ENCODE measurements at places on chromosomes 5 and 9. TPM values are rescaled to one million over a fixed set of nuclear protein-coding genes. Genes with fewer than 3 reads are reported as not detected.
A peak's percentile ranks its signal among the peaks of the same experiment; 100 is the strongest.

Gene TEX53
- not detected for total RNA-seq

Gene ENTPD8
- total RNA-seq, result not detected

- no peak overlapping the region for H3K27ac ChIP-seq
- H3K36me3 ChIP-seq, result no peaks in the 10 kb centered on the region
- H3K4me3 ChIP-seq, result no peak overlapping the region
- no peaks in the 10 kb centered on the region for H3K4me1 ChIP-seq
These were observed 72.2 kb upstream of the FAM169A start for GRCh38 chr5:74938250-74938933.

- no peaks in the 10 kb centered on the region for H3K36me3 ChIP-seq
- no peaks in the 10 kb centered on the region for H3K4me1 ChIP-seq
- no peaks in the 10 kb centered on the region for H3K27me3 ChIP-seq
- peak; percentile 55 for DNase-seq
- no peak overlapping the region for H3K4me3 ChIP-seq
These were observed 260.9 kb upstream of the TUT7 start for GRCh38 chr9:86614871-86615849.

DNA sequence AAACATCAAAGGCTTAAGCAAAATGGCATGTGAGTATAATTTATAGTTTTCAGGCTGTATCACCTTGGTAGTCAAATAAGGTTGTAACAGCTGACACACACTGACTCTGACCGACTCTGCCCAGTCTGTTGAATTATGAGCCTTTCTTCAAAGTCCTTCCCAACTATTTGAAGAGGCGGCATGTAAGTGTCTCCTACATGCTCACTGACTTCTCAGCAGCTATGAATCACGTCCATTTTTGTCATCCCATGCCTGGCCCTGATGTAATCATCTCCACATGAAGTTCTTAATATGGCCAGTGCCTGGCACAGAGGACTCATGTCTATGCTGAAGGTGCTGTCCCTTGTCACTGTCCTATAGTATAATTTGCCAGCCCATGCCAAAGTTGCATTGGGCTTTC lies 5.1 kb upstream of the PTBP3 start:
- H3K36me3 ChIP-seq, result no peaks in the 10 kb centered on the region
- DNase-seq, result peak; percentile 64
- H3K27me3 ChIP-seq, result no peaks in the 10 kb centered on the region
- no peak overlapping the region for H3K4me3 ChIP-seq
- peaks cover 21% of the 10 kb centered on the region for H3K4me1 ChIP-seq
- peak overlapping the region; percentile 39 for H3K27ac ChIP-seq

GRCh38 chr9:69605406-69605805 lies 66.8 kb downstream of the APBA1 start:
- no peak overlapping the region for H3K4me3 ChIP-seq
- no peak overlapping the region for H3K27ac ChIP-seq
- no peaks in the 10 kb centered on the region for H3K36me3 ChIP-seq
- peaks cover 14% of the 10 kb centered on the region for H3K27me3 ChIP-seq
- DNase-seq, result no peak

DNA sequence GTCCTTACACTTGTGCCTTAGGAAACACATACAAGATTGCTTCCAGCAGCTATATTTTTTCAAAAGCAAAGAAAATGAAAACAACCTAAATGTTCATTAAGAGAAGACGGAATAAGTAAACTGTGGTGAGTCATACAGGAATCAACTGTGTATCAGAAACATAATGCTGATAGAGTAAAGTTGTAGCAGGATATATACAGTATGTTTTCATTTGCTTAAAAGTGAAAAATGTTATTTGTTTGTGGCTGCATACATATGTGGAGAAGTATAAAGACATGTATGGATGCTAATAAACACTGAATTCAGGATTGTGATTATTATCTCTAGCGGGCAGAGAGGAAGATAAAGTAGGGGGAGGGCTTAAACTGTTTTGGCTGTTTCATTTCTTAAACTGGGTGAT lies 8.3 kb downstream of the DCTN4 start:
- peaks cover 67% of the 10 kb centered on the region for H3K36me3 ChIP-seq
- H3K4me1 ChIP-seq, result peaks cover 7% of the 10 kb centered on the region
- H3K4me3 ChIP-seq, result no peak overlapping the region
- DNase-seq, result no peak

GRCh38 chr5:168165977-168166376 lies 125.5 kb upstream of the WWC1 start:
- no peak overlapping the region for H3K27ac ChIP-seq
- H3K27me3 ChIP-seq, result peaks cover 27% of the 10 kb centered on the region
- H3K4me3 ChIP-seq, result no peak overlapping the region
- no peak for DNase-seq
- H3K4me1 ChIP-seq, result no peaks in the 10 kb centered on the region

DNA sequence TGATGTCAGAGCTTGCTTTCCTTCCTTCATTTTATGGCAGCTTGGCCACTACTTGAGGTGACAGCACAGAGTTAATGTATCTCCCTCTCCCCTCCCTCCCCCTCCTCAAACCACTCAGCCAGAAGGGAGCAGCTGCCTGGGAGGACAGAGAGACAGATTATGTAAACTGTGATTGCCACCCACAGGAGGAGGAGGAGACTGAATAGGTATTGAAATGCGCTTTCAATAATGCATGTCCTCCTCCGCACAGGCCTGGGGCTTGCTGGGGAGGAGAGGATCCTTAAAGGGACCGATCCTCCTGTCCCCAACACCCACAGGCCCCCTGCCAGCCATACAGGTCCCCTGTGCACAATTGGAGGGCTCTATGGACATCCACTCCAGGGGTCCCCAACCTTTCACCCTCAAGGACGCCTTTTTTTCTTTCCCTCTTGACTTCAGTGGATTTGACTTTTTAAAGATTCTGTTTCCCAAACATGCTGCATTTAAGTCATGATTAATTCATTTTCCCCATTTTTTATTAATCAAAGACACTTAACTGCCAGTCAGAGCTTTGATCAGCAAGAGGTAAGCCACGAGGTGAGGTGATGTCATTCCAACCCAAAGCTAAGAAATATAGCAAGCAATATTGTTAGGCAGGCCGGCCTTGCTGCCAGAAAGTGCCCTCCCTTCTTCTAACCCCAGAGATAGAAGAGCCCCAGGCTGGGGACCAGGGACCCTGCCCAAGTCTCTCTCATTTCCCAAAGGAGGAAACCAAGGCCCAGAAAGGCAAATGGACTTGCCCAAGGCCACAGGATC lies 47.5 kb upstream of the CPLX2 start:
- no peaks in the 10 kb centered on the region for H3K36me3 ChIP-seq
- H3K4me3 ChIP-seq, result no peak overlapping the region
- peaks cover 11% of the 10 kb centered on the region for H3K4me1 ChIP-seq
- no peak for DNase-seq

Gene AJM1
- total RNA-seq, result 5.6 TPM

DNA sequence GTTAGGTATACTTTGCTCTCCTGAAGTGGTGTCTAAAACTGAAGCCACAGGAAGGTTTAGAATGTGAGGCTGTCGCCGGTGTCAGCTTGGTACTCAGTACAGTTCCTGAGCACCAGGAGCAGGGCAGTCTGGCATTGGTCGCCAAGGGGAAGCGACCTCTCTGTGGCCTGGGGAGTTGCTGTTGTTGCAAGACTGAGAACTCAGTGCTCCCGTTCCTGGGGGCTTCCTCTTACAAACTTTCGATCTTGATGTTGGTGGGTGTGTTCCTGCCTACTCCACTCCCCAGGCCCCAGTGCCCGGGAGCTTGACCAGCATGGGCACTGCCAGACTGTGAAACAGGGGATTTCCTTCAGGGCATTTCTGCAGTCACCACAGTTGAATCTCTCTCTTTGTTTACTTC lies 52.4 kb upstream of the PPARGC1B start:
- H3K4me3 ChIP-seq, result no peak overlapping the region
- no peak overlapping the region for H3K27ac ChIP-seq
- peaks cover 22% of the 10 kb centered on the region for H3K27me3 ChIP-seq
- H3K4me1 ChIP-seq, result peaks cover 7% of the 10 kb centered on the region

Gene TMOD1
- total RNA-seq, result 0.26 TPM

Gene MYO10
- 35.7 TPM for total RNA-seq

DNA sequence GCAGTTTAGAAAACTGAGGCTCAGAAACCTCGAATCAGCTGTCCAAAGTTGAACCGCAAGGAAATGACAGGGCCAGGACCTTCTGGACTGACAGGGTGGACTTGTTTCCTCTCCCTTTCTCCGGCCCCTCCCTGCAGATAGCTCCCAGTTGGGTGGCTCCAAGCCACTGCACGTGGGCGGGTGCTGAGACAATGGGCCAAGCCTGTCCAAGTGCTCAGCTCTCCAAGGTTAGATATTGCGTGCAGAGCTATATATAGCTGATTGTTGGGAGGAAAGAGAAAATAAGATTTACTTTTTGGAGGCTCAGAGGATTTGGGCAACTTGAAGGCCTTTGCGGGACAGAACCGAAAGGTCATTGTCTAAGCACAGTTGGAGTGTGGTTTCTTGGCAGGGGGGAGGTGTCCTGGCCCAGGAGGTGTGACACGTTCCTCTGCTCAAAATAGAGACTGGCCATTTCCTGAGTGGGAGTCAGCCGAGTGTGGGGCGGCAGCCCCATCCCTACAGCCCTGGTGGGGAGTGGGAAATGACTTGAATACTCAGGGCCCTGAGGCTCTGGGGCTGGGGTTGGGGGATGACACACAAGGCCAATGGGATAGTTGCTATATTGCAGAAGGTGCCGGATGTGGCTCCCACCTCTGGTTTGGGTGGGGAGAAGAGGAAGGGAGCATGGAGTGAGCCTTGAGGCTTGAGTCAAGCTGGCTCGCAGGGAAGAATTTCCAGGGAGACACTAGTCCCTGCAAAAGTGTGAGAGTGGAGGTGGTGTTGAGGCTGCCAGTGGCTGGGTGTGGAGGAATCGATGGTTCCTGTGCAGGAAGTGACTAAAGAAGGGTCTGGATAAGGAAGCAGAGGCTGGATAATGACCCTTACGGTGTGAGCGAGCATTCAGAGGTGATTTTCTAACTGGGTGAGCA lies 44.4 kb upstream of the SMAD5 start:
- peak; percentile 84 for DNase-seq
- H3K4me3 ChIP-seq, result no peak overlapping the region
- H3K36me3 ChIP-seq, result no peaks in the 10 kb centered on the region
- H3K27me3 ChIP-seq, result no peaks in the 10 kb centered on the region
- H3K27ac ChIP-seq, result peak overlapping the region; percentile 8
- H3K4me1 ChIP-seq, result peaks cover 10% of the 10 kb centered on the region

Gene PRDM9
- not detected for total RNA-seq

DNA sequence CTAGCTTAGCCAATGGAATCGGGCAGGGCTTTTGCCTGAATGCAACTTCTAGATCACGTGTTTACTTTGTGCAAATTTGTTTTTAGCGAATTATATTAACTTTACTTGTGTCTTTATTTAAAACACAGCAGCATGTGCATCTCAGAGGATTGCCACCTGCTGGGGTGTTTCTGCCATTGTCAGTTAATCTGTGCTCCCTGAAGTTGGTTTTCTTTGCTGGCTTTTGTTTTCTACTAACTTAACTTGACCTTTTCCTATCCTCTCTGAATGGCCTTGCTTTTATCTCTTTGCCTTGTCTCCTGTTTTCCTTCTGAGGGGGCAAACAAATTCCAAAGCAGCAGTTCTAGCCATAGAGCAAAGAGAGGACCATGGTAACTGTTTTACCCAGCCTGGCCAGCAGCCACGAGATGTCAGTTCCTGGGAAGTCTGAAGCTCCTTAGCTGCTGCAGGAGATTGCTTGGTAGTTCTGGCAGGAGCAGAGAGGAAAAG lies 67.6 kb downstream of the ARHGEF28 start:
- DNase-seq, result peak; percentile 30
- peak overlapping the region; percentile 79 for H3K27ac ChIP-seq
- peaks cover 4% of the 10 kb centered on the region for H3K36me3 ChIP-seq
- H3K27me3 ChIP-seq, result no peaks in the 10 kb centered on the region
- H3K4me3 ChIP-seq, result no peak overlapping the region

DNA sequence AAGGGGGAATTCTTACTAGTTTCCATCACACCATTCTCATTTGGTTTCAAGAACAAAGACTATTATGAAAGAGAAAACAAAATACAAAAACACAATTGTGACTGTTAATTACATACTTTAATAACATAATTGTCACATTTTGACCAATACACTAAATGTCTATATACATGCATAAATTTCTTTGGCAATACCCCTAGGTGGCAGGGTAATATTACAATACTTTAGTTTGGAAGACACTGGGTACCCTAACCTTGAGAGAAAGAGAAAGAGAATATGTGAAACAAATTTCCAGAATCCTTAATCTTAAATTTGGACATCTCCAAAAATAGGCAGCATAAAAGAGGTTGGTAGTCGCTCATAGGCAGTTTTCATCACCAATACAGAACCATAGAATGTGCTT lies 619.6 kb upstream of the ADAMTS16 start:
- no peak overlapping the region for H3K27ac ChIP-seq
- DNase-seq, result no peak
- no peak overlapping the region for H3K4me3 ChIP-seq
- H3K27me3 ChIP-seq, result no peaks in the 10 kb centered on the region
- no peaks in the 10 kb centered on the region for H3K4me1 ChIP-seq

GRCh38 chr5:176133289-176133870 lies 104.8 kb upstream of the SIMC1 start:
- no peaks in the 10 kb centered on the region for H3K4me1 ChIP-seq
- DNase-seq, result no peak
- no peaks in the 10 kb centered on the region for H3K27me3 ChIP-seq
- no peaks in the 10 kb centered on the region for H3K36me3 ChIP-seq

DNA sequence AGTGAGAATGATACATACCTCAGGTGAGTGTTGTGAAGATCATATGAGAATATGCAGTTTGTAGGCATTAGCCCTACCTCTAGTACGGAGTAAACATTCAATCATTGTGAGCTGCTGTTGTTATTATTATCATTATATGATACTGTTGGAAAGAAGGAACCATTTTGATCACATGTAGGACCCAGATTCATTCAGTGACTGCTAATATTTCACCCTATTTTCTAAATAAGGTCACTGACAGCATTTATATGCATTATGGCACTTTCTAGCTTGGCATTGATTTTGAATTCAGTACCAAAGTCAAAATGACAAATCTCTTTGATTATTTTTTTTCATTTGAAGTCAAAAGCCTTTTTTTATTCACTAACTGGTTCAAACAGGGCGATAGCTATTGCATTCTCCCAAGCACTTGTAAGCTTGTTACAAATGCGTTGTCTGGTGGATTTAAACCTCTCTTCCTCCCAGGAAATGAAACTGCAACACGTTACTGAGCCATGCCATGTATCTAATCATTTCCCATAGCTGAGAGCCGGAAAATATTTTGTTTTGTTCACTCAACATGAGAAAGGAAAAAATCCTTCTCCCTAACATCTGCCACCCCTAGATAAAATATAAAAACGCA lies 320.8 kb upstream of the SGCD start:
- H3K36me3 ChIP-seq, result no peaks in the 10 kb centered on the region
- H3K27ac ChIP-seq, result no peak overlapping the region
- peaks cover 6% of the 10 kb centered on the region for H3K4me1 ChIP-seq
- no peak overlapping the region for H3K4me3 ChIP-seq
- no peak for DNase-seq
- H3K27me3 ChIP-seq, result no peaks in the 10 kb centered on the region

Gene FAM78A
- 0.54 TPM for total RNA-seq

Gene ELOVL7
- total RNA-seq, result 10.3 TPM

- H3K4me1 ChIP-seq, result peaks cover 7% of the 10 kb centered on the region
- H3K36me3 ChIP-seq, result no peaks in the 10 kb centered on the region
- DNase-seq, result no peak
- no peak overlapping the region for H3K4me3 ChIP-seq
- no peaks in the 10 kb centered on the region for H3K27me3 ChIP-seq
These were observed 236.1 kb downstream of the MARCHF11 start for GRCh38 chr5:15943487-15943886.
